ENCODE measurements at places on chromosomes 7 and 10. TPM values are rescaled to one million over a fixed set of nuclear protein-coding genes. Genes with fewer than 3 reads are reported as not detected.

The ASZ1 gene
- not detected for total RNA-seq

The SFTPD gene
- total RNA-seq: 0.13 TPM

The AOC1 gene
- not detected for total RNA-seq

The MET gene
- 55.3 TPM for total RNA-seq

The BAMBI gene
- 12.2 TPM for total RNA-seq

The IRF5 gene
- total RNA-seq: 0.13 TPM

The NANOS1 gene
- 1.5 TPM for total RNA-seq

The GBX1 gene
- total RNA-seq: not detected

The NPSR1 gene
- total RNA-seq: not detected

The LZTS2 gene
- 129 TPM for total RNA-seq

The BLNK gene
- total RNA-seq: not detected
